ENCODE measurements at places on chromosomes 6 and 20. TPM values are rescaled to one million over a fixed set of nuclear protein-coding genes. Genes with fewer than 3 reads are reported as not detected.

Gene CPXM1
- 0.49 TPM for total RNA-seq

Gene PAX1
- total RNA-seq: not detected

Gene DEFB132
- total RNA-seq: not detected

Gene EPHA7
- total RNA-seq: not detected

Gene CFAP206
- total RNA-seq: not detected

Gene LGSN
- not detected for total RNA-seq

Data from T-helper 1 cell treated with Interleukin-12 subunit alpha and Interleukin-12 subunit beta and Interleukin-4 antibody, amounts not matched to agents 30 ng/mL and 1 ng/mL, for 36 hours (primary cell).